SK-MEL-5 (cell line): ENCODE measurements at places on chromosomes 4 and X.

GRCh38 chr4:102772738-102773340 lies 12.1 kb upstream of the MANBA start:
- no peak for DNase-seq

GRCh38 chr4:7105276-7105675 lies 37.4 kb upstream of the GRPEL1 start:
- DNase-seq = no peak

GRCh38 chr4:76060506-76060905 lies 14.0 kb upstream of the ART3 start:
- no peak for DNase-seq

DNA sequence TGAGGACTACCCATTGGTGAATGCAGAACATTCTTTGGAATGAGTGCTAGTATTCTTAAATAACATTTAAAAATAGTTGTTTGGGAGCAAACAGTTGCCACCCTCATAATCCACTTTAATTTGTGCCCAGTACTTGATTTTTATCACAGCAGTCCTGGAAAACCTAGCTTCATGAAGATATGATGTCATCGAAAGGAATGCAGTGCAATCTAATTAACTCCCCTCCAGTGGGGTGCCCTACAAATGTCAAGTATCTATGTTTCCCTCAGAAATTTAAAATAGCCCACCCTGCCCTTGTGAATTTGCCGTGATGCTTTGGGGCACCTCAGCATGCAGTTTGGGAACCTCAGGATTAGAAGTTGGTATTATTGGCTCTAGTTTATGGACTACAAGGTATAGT lies 5.4 kb downstream of the RAB9A start:
- no peak for DNase-seq

DNA sequence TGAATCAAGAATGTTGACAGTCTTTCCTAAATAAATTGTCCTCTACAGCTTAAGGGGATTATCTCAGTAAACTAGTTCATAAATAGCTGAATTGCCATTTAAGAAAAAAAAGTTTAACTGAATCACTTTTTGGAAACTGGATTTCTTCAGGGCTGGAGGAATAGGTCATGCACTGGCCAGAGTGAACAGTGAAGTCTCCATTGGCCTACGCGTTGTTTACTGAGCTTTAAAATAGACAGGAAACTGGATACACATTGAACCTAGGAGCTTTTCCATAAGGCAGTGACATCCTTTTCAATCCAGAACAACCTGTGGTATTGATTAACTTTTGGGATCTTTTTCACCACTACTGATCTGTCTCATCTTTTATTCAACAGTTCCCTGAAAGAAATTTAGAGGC lies 58.0 kb downstream of the COL4A6 start:
- DNase-seq = no peak

DNA sequence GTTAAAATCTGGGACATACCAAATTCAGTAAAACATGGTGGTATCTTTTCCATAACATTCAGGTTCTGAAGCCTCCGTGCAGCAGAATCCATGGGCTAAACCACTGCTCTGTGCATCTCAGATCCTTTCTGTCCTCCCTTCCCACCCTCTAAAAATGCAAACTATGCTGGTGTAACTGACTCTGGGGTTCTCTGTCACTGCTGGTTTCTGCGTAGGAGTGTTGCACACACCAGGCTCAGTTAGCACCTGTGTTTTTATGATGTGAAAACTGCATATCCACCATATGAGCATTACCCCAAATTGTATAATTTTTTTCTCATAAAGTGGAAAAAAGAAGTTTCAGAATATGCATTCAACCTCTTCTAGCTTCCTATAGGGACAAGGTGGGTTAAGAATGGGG lies 22.4 kb upstream of the IL21 start:
- no peak for DNase-seq

GRCh38 chr4:37876156-37876555 lies 14.7 kb upstream of the TBC1D1 start:
- DNase-seq = no peak

GRCh38 chr4:48853604-48854394 lies 22.9 kb downstream of the OCIAD1 start:
- no peak for DNase-seq

DNA sequence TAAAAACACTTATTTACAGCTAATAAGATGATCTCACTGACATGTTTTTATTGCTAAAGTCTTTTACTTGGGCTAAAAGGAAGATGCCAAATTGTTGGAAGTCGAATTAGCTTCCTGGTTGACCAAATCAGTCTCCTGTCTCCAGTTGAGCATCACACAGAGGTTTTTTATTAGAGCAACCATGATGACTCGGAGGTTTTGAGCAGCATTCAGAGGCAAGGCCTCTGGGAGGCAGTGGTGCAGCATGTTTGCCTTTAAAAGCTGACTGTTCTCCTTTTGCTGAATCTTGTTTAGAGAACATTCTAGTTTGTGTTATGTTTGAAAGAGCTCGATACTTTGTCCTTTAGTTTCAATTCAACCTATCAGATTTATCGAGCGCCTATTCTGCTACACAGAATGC lies 2.1 kb downstream of the UCHL1 start:
- DNase-seq = peak; percentile 83

DNA sequence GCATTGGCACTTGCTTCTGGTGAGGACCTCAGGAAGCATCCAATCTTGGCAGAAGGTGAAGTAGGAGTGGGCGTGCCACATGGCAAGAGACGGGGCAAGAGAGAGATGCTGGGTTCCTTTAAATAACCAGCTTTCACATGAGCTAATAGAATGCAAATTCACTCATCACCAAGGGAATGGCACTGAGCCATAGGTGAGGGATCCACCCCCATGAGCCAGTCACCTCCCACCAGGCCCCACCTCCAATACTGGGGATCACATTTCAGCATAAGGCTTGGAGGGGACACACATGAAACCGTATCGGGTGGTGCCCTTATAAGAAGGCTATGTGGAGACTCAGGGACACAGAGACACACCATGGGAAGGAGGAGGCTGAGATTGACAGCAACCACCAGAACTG lies 140.0 kb upstream of the MSX1 start:
- DNase-seq = no peak

DNA sequence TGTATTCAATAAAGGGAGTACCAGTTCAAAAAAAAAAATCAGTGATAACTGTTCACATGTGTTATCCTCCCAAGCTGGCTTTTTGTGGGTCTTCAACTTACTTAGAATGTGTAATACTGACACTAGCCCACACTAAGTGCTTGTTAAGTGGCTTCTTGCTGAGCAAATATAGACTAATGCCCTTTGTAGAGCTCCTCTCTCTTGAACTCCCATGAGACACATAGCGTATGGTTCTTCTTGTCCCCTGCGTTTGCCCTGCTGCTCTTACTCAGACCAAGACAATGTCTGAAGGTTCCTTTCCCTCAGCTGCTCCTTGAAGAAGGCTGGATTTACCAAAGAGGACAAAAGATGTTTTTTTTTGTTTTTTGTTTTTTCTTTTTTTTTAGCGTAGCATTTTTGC lies 110.9 kb downstream of the FRAS1 start:
- DNase-seq = no peak

DNA sequence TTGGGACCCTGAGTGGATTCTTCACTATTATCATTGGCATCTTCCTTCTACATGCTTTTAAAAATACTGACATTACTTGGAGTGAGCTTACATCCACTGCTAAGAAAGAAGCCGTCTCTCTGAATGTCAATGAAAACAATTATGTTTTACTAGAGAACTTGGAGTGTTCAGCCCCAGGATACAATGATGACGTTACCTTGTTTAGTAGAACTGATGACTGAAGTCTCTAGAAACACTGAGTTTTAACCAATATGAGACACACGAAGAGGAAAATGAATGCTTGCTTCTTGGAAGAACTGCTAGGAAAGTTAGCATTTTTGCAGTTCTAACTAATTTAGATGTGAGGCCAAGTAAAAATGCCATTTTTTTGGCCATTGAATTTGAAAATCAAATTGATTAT lies 19.4 kb downstream of the NIPAL1 start:
- DNase-seq = no peak

DNA sequence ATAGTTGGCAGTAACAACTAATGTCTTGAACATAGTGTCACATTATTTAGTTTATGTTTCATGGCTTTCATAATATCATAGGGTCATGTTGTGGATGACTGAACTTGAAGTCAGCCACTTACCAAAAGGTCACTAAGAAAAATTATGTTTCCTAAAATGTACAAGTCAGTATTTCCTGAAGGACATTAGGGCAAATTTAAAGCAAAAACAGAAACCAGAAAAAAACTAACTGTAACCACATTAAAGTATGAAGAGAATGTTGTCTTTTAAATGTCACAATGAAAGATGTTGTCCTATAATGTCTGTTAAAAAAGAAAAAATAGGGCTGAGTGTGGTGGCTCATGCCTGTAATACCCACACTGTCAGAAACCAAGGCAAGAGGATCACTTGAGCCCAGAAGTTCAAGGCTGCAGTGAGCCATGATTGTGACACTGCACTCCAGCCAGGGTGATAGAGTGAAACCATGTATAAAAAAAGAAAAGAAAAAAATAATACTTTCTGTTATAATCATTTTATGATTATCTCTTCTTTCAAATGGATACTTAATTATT lies 55.8 kb downstream of the HHIP start:
- DNase-seq = no peak

DNA sequence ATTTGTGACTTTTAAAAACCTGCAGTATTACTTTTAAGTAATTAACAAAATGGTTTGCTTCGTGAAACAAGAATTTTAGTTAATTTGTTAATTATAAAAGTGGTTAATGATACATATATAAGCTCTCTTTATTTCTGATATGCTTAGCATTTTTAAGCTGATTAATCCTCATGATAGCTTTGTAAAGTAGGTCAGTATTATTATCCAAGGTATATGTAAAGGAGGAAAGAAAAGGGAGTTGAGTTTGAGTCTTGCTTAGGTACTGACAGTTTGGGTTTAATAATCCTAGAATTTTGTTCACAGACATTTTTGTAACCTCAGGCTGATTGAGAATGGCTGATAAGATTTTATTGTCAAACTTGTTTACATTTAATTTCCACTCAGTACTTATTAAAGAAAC lies 21.8 kb downstream of the HERC3 start:
- DNase-seq = no peak

GRCh38 chrX:9885150-9885549 lies 82.0 kb upstream of the CLDN34 start:
- peak; percentile 62 for DNase-seq

- no peak for DNase-seq
These were observed 136.7 kb downstream of the SMIM20 start for GRCh38 chr4:26050671-26051070.

GRCh38 chrX:138298268-138298667 lies 413.2 kb downstream of the FGF13 start:
- peak; percentile 7 for DNase-seq
